Activated T-cell treated with anti-CD3 and anti-CD28 coated beads, Interleukin-2, amount 50 U/mL, for 24 hours (primary cell): ENCODE measurements at places on chromosomes 7 and 10.
A peak's percentile ranks its signal among the peaks of the same experiment; 100 is the strongest.

- peaks cover 3% of the 10 kb centered on the region for H3K4me1 ChIP-seq
- H3K27me3 ChIP-seq = no peaks in the 10 kb centered on the region
- H3K36me3 ChIP-seq = no peaks in the 10 kb centered on the region
- no peak for DNase-seq
Observed at GRCh38 chr7:133672866-133673265, 420.0 kb downstream of the EXOC4 start.

- no peaks in the 10 kb centered on the region for H3K36me3 ChIP-seq
- peaks cover 28% of the 10 kb centered on the region for H3K27me3 ChIP-seq
- DNase-seq = no peak
- H3K4me3 ChIP-seq = no peak overlapping the region
- no peak overlapping the region for H3K27ac ChIP-seq
- H3K4me1 ChIP-seq = no peaks in the 10 kb centered on the region
Observed at GRCh38 chr10:98016772-98017475, 13.5 kb downstream of the CRTAC1 start.

- H3K27ac ChIP-seq = no peak overlapping the region
- no peak for DNase-seq
- H3K36me3 ChIP-seq = no peaks in the 10 kb centered on the region
- peaks cover 5% of the 10 kb centered on the region for H3K27me3 ChIP-seq
- no peaks in the 10 kb centered on the region for H3K4me1 ChIP-seq
Observed at GRCh38 chr10:131204406-131205152, 106.9 kb downstream of the TCERG1L start.

DNA sequence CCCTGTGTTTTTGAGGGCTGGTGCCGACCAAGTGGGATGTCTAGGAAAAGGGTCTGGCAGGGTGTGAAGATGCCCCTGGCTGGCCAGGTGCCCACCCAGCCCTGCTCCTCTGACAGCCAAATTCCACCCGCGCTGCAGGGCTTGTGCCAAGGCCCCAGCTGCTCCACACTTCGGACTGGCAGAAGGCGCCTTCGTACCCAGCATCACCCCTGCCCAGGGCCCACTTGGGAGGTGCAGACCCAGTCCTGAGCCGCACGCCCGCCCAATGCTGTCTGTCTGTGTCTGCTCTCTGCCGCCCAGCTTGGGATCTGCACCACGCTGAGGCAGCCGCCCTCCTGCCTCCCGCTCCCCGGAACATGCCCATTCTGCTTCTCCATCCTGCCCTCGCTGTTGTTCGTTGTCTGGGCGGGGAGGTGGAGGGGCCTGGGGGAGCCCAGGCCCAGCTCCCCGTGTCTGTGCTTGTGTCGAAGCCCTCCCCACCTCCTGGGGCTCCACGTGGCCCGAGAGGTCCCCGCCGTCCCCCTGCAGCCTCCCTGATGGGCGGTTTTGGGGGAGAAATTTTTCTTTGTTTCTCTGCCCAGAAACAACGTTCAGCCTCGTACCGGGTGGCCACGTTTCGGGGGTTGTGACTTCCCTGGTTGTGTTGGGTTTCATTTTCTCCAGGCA, 36.9 kb upstream of the PPIF start:
- H3K27me3 ChIP-seq = no peaks in the 10 kb centered on the region
- no peak overlapping the region for H3K4me3 ChIP-seq
- peaks cover 54% of the 10 kb centered on the region for H3K36me3 ChIP-seq
- no peaks in the 10 kb centered on the region for H3K4me1 ChIP-seq
- no peak for DNase-seq
- H3K27ac ChIP-seq = peak overlapping the region; percentile 18

DNA sequence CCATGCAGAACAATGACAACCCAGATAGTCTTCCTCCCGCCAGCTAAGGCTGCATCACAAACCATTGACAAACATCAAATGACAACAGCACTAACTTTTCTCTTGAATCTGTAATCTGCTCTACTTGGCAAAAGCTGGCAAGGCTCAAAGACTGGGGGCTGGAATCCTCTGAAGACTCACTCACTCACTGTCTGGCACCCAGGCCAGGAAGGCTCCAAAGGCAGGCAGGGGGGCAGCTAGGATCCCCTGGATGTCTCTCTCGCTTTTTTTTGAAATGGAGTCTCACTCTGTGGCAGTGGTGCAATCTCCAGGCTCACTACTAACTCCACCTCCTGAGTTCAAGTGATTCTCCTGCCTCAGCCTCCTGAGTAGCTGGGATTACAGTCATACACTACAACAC, 159.7 kb upstream of the GPR26 start:
- peaks cover 9% of the 10 kb centered on the region for H3K27me3 ChIP-seq
- no peak for DNase-seq
- H3K4me3 ChIP-seq = no peak overlapping the region
- H3K4me1 ChIP-seq = no peaks in the 10 kb centered on the region
- H3K27ac ChIP-seq = no peak overlapping the region

- H3K27me3 ChIP-seq = no peaks in the 10 kb centered on the region
- H3K36me3 ChIP-seq = no peaks in the 10 kb centered on the region
- no peak overlapping the region for H3K27ac ChIP-seq
- DNase-seq = no peak
Observed at GRCh38 chr7:154167051-154167450, 114.9 kb downstream of the DPP6 start.

DNA sequence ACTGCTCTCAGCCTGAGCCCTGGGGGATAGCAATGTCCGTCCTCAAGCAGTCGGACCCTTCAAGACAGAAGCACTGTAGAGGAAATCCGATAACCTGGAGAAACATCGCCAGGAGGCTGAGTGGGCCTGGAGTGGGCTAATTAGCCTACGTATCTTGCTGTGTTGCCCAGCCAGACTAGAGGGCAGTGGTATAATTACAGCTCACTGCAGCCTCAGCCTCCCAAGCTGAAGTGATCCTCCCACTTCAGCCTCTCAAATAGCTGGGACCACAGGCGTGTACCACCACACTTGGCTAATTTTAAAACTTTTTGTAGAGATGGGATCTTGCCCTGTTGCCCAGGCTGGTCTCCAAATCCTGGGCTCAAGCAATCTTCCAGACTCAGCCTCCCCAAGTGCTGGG, 21.7 kb downstream of the LYZL2 start:
- H3K4me3 ChIP-seq = no peak overlapping the region
- H3K4me1 ChIP-seq = no peaks in the 10 kb centered on the region
- no peaks in the 10 kb centered on the region for H3K36me3 ChIP-seq
- H3K27me3 ChIP-seq = peaks cover 34% of the 10 kb centered on the region

DNA sequence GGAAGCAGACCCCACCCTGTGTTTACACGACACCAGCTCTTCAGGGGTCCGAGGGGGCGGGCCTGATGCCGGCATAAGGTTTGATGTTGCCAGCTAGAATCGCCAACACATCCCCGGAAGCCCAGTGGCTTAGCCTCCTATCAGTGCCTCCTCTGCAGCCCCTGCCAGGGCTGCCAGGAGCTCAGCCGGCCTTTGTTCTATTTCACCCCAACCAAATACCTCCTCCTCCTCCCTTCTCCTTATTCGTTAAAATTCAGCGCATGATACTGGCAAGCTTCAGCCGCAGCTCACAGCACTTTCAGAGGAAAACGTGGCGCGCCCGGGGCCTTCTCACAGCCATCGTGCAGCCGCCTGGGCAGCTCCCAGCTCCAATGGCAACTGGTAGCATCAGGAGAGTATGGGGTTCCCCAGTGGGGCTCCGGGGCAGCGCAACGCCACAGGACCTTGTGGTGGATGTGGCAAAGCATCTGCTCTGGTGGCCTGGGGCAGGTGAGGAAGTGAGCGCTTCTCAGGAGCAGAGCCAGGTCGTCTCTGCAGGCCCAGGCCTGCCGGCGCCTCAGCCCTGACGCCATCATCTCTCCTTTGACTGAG, 176.4 kb upstream of the RHEB start:
- H3K27me3 ChIP-seq = no peaks in the 10 kb centered on the region
- H3K4me3 ChIP-seq = no peak overlapping the region
- no peak for DNase-seq
- H3K27ac ChIP-seq = no peak overlapping the region
- peaks cover 23% of the 10 kb centered on the region for H3K4me1 ChIP-seq

GRCh38 chr7:28629216-28629842, 217.0 kb downstream of the CREB5 start:
- no peaks in the 10 kb centered on the region for H3K36me3 ChIP-seq
- no peak overlapping the region for H3K27ac ChIP-seq
- DNase-seq = no peak
- no peaks in the 10 kb centered on the region for H3K4me1 ChIP-seq
- peaks cover 29% of the 10 kb centered on the region for H3K27me3 ChIP-seq
- H3K4me3 ChIP-seq = no peak overlapping the region

DNA sequence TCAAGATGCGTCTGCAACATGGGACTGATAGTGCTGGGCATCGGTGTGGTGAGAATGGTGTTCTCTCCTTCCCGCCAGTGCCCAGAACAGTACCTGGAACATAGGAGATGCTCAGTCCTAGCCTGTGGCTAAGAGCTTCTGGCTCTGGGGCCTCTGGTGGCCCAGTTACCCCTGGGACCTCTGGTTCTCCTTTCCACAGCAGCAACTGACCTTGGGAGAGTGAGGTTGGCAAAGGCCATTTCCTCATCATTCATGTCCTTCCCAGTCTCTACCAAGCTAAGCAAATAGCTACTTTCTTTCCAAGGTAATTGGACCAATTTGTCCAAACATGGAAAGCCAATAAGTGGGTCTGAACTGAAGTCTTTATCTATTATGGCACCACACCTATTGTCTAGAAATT, 11.6 kb upstream of the GOLGA7B start:
- DNase-seq = no peak
- no peak overlapping the region for H3K4me3 ChIP-seq
- H3K4me1 ChIP-seq = peaks cover 14% of the 10 kb centered on the region
- H3K27ac ChIP-seq = no peak overlapping the region
- no peaks in the 10 kb centered on the region for H3K36me3 ChIP-seq
